ENCODE measurements at places on chromosomes 11 and 22.

DNA sequence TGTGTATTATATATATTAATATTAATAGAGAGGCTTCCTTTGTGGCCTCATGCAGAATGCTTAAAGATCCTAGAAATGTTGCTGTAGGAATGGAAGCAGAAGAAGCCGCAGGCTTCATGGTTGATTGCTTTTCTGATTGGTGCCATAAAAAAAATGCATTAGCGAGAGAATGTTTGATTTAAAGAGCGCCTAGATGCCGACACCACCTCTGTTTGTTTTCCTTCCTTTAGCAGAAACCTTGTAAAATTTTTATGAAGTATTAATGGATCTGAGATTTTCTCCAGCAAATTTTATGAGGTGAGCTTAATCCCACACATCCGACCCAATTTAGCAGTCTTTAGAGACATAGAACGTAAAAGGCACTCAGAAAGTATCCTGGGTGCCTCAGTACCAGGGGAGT lies 587.5 kb downstream of the NTM start:
- no peak for DNase-seq

DNA sequence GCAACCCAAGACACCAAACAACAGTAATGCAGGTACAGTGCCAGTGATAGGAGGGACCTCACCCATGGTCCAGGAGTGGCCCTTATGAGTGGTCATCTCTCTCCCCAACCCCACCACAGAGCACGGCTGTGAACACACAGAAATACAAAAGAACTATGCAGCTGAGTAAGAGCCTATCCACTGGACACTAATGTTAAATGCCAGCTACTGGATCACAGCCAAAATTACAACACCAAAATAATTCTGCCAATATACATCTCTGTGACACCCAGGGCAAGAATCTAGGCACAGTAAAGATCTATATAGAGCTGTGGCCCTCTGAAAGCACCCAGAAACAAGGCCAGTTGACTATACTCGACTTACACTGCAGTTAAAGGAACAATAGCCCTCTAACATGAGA lies 22.8 kb upstream of the GPR83 start:
- no peak for DNase-seq

DNA sequence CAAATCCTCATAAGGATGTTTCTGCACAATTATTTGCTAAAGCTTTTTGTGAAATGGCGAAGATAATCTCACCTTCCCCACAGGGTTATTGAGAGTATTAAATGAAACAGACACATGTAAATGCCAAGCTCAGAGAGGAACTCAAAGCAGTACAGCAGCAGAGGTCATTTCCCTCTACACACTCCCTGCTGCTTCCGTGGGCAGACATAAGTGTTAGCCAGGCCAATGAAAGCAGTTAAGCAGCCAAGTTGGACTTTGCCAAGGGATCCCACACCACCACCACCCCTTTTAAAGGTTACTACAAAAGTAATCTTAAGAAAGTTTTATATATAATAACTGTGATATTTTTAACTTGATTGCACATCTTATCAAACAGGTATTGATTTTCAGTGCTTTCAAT lies 4.0 kb upstream of the FAM111A start:
- no peak for DNase-seq

- no peak for DNase-seq
Observed at GRCh38 chr11:102478673-102479299, 26.2 kb upstream of the TMEM123 start.

DNA sequence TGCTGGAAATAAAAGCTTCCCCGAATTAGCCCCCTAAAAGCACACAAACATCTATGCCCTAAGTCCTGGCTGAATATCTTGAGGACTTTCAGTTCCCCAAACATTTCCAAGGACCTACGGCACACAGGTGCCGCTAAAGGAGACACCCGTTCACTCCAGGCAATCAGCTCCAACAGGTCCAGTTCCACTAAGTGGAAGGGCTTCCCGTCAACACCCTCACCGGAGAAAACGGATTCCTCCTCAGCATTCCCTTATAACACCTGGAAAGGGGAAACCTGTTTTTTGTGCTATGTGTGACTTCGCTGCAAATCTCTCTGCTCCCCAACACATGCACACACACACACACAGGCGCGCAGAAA lies 3.9 kb downstream of the TENM4 start:
- DNase-seq: peak; percentile 21

DNA sequence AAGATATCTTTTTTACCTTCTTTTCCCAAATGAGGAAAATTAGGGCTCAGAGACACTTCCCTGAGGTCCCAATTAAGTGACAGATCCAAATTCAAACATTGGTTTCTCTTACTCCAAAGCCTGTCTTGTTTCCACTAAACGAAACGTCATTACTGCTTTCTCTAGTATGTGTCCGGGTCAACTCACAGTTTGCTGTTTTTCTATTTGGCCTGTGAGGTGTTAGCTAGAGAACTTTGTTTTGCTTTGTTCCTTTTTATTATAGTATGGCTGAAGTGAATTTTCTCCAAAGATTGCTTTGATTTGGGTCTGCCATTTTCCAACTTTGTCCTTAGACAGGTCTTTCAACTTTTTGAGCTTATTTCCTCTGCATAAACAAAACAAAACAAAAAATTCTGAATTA lies 179.6 kb downstream of the UVRAG start:
- no peak for DNase-seq

DNA sequence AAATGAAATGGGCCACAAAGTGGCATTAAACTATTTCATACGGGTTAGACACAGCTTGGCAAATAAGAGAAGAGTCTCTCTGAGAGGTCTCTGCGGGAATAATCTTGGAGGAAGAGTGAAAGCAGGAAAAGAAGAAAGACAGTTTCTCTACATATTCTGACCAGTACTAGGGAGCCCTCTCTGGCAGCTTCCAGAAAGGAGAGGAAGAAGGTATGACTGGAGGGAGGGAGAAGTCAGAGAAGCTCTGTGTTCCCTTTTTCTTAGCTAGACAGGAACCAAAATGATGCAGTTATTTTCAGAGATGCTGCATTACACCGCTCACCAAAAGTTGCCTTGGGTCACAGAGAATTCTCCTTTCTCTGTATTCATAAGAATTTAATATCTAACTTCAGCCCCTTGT lies 382.1 kb downstream of the KCNA4 start:
- no peak for DNase-seq

DNA sequence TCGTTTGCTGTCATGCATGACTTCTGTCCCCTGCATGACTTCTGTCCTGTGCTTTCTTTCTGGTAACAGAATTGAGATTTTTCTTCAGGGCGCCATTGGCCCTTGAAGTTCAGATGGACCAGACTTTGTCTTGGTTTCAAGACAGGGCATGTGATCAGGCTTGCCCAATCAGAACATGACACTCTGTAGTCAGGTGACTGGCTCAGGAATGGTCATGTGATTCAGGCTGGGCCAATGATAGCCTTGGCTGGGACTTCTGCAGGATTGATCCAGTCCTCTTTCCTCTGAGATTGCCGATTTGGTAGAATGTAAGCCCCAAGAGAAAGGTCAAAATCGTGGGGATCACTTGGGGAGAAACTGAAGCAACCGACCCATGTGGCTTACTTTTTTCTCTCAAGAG lies 90.5 kb upstream of the ALX4 start:
- DNase-seq: no peak

DNA sequence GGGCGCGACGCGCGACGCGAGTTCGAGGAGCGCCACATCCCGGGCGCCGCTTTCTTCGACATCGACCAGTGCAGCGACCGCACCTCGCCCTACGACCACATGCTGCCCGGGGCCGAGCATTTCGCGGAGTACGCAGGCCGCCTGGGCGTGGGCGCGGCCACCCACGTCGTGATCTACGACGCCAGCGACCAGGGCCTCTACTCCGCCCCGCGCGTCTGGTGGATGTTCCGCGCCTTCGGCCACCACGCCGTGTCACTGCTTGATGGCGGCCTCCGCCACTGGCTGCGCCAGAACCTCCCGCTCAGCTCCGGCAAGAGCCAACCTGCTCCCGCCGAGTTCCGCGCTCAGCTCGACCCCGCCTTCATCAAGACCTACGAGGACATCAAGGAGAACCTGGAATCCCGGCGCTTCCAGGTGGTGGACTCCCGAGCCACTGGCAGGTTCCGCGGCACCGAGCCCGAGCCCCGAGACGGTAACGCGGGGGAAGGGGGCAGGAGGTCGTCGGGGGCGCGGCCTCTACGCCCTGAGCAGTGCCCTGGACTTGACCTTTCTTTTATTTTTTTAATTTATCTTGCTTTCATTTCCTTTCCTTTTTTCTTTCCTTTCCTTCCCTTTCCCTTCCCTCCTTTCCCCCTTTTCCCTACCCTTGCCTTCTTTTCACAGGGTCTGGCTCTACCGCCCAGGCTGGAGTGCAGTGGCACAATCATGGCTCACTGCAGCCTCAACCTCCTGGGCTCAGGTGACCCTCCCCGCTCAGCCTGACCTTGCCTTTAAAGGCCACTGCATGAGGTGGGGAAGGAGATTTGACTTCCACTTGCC lies 5.0 kb downstream of the MPST start:
- DNase-seq: no peak

DNA sequence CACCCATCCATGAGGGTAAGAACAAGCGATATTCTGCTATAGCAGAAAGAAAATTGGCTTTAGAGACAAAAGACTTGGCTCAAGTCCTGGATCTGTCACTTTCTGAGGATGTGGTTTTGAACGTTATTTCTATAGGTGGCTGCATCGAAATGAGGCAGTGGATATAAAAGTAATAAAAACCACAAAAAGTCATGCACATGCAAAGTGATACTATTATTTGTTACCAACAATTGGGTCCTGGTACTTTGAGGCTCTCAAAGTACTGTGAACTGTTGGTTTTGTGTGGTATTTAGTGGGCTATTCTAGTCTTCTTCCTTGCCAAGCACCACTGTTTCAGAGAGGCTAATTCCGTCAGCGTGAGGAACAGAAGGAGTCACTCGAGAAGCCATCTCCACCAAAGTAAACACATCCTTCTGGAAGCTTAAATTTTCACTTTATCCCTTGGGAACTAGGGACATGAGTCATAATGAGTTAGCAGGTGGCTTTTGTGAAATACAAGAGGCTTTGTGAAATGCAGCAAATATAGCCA lies 13.1 kb downstream of the UBASH3B start:
- DNase-seq: no peak

DNA sequence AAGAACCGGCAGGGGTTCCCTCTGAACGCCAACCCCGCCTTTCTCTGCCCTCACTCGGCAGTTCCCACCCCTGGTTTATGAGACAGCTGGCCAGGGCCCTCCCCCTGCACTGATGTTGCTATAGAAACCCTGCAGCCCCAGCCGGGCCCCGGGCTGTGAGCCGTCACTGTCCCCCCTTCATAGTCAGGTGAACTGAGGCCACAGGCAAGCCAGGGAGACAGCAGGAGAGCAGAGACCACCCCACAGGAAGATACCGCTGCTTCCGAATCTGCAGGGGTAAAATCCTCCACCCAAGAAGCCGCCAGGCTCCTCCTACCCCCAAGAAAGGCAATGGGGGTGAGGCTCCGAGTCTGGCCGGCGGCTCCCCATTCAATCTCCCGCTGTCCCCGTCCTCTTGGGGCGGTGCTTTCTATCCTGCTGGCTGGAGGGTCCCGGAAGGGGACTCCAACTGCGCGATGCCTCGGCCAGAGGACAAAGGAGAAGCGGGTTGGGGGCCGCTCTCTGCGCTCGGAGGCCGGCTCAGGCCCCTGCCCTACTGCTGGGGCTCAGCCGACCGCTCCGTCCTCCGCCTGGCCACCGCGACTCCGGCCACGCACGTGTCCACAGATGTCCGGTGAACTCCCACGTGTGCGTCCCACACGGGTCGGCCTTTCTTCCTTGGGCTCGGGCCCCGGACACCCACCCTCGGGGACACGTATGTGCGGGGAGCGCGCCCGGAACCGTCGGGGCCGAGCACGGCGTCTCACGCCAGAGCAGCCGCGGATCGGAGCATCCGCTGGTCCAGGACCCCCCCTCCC lies 587 bp downstream of the SLC25A22 start:
- DNase-seq: peak; percentile 91

GRCh38 chr11:20207781-20208621 lies 47.7 kb upstream of the DBX1 start:
- DNase-seq: no peak

DNA sequence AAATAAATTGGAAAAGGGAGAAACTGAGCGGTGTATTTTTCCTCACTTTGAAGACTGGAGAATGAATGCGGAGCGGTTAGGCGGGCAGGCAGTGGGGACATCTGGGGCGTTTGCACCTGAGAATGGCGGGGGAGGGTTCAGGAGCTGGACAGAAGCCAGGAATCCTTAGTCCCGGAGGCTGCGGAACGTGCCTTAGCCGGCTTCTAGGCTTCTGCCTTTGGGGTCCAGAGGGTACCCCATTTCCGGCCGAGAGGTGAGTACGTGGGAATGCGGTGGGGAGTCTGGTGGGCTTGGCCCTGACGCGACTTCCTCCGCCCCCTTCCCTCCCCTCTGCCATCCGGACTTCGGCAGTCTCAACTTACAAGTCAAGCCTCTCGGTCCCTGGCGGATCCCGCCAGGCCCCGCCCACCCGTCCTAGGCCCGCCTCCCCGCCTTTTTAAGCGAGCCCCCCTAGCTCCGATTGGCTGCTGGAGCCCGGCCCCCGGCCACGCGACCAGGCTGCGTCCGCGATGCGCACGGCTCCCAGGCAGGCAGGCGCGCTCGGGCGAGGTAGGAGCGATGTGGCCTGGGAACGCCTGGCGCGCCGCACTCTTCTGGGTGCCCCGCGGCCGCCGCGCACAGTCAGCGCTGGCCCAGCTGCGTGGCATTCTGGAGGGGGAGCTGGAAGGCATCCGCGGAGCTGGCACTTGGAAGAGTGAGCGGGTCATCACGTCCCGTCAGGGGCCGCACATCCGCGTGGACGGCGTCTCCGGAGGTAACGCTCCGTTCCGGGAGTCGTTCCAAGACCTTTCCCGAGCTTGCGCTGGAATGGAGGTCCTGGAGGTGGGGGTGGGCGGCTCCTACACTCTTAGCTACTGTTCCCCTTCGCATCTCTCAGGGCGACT lies at the start of gene GCAT:
TSS of gene GCAT (plus strand) at position 525 of the 884 bp plus-strand sequence. CDS start at position 559, 34 bp downstream.
- DNase-seq: peak; percentile 99

- DNase-seq: no peak
Observed at GRCh38 chr11:35553831-35554230, 28.4 kb upstream of the PAMR1 start.

DNA sequence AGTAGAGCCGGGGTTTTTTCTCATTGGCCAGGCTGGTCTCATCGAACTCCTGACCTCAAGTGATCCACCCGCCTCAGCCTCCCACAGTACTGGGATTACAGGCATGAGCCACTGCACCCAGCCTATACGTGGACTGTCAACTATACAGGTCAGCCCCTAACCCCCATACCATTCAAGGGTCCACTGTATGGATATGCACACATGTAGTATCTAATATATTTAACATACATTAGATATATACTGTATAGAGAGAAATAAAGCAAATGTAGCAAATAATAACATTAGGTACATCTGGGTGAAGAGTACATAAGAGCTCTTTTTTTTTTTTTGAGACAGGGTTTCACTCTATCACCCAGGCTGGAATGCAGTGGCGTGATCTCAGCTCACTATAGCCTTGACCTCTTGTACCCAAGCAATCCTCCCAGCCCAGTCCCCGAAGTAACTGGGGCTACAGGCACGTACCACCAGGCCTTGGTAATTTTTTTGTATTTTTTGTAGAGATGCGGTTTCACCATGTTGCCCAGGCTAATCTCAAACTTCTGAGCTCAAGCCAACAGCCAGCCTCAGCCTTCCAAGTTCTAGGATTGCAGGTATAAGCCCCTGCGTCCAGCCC lies 1.5 kb upstream of the ATP5MGL start:
- no peak for DNase-seq

GRCh38 chr22:50440544-50441249 lies 34.1 kb downstream of the SBF1 start:
- DNase-seq: no peak

GRCh38 chr22:21624880-21625791 lies 4.7 kb downstream of the YDJC start:
- DNase-seq: no peak

GRCh38 chr11:68893282-68893681 lies 10.3 kb downstream of the MRPL21 start:
- no peak for DNase-seq

- peak; percentile 48 for DNase-seq
Observed at GRCh38 chr11:34351687-34352469, 5.9 kb downstream of the ABTB2 start.

Data from GM20000 (cell line).